ENCODE measurements at places on chromosomes 2 and 18.

- DNase-seq = no peak
Measured at GRCh38 chr2:143261986-143262385, 132.8 kb downstream of the ARHGAP15 start.

GRCh38 chr2:241230435-241230834 lies 42.0 kb downstream of the ANO7 start:
- DNase-seq = peak; percentile 77

DNA sequence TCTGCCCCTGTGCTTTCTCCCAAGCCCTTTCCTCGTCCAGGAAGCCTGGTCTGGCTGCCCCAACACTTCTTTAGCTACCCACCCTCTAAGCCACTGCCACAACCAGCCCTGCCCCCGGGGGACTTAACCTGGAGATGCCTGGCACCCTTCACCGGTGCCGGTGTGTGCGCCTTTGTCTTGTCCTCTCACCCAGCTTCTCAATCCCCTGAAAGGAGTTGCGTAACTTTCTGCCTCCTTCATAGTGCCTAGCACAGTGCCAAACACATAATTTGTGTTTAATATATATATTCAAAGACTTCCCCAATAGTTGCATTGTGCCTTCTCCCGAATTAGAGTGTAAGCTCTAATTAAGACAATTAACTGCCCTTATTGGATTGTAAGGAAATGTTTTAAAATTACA lies 70.6 kb downstream of the ALK start:
- DNase-seq = no peak

DNA sequence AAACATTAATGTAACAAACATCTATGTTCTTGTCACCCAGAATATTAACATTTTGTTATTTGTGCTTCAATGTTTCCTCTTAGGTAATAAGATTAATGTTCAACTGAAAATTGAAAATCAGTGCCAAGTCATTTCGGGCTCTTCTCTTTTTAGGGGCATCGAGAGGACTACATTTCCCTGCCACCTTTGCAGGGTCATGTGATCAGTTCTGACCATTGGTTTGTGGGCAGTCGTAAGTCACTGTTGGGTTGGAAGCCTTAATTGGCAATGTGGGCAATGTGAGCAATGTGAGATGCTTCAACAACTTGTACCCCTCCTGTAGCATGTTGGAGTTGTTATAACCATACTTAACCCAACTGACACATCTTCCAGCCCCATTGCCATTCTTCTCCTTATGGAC lies 10.1 kb upstream of the CYRIA start:
- DNase-seq = no peak

GRCh38 chr2:139142252-139142880 lies 362.2 kb upstream of the NXPH2 start:
- DNase-seq = no peak

GRCh38 chr2:101467306-101467705 lies 7.6 kb downstream of the RFX8 start:
- no peak for DNase-seq

GRCh38 chr2:35973737-35974132 lies 381.8 kb upstream of the CRIM1 start:
- no peak for DNase-seq

- DNase-seq = no peak
Measured at GRCh38 chr2:50872543-50872942, 159.4 kb downstream of the NRXN1 start.

DNA sequence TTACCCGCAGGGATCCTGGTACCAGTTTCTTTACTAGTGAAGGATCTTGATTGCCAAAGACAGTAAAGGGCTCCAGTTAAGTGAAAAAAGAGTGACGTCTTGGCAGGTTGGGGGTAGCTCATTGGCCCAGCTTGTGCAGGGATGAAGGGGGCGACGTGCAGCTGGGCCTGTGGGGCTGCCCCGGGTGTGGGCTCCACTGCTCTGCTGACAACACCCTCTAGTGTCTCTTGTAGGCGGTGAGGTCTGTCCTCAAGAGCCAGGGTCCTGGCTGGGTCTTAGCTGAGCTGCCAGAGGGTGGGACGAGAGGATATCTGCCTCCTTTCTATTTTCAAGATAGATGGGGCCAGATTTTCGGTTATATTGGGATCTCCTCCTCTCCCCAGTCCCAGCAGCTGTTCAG lies 6.1 kb downstream of the ARHGEF4 start:
- DNase-seq = peak; percentile 81

DNA sequence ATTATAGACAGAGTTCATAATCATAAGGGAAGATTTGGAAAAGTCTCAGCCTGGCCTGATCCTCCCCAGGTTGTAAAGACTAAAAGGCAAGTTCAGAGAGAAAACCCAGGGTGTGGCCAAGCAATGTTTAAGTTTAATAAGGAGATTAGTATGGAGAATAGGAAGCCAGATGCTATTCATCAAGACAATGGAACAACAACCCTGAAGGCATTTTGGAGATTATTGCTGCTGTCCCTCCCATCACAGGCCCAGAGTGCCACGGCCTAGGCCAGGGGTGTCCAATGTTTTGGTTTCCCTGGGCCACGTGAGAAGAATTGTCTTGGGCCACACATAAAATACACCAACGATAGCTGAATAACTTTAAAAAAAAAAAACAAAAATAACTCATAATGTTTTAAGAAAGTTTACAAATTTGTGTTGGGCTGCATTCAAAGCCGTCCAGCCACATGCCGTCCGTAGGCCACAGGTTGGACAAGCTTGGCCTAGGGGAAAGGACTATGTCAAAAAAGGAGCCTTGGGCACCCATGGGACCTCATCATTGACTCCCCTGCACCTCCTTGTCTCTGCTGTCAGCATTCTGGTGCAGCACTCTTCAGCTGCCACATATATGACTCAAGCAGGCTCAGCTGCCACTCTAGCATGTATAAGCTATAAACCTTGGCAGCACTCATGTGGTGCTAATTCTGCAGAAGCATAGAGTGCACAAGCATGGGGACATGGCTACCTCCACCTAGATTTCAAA lies 20.8 kb downstream of the DPP4 start:
- DNase-seq = no peak

DNA sequence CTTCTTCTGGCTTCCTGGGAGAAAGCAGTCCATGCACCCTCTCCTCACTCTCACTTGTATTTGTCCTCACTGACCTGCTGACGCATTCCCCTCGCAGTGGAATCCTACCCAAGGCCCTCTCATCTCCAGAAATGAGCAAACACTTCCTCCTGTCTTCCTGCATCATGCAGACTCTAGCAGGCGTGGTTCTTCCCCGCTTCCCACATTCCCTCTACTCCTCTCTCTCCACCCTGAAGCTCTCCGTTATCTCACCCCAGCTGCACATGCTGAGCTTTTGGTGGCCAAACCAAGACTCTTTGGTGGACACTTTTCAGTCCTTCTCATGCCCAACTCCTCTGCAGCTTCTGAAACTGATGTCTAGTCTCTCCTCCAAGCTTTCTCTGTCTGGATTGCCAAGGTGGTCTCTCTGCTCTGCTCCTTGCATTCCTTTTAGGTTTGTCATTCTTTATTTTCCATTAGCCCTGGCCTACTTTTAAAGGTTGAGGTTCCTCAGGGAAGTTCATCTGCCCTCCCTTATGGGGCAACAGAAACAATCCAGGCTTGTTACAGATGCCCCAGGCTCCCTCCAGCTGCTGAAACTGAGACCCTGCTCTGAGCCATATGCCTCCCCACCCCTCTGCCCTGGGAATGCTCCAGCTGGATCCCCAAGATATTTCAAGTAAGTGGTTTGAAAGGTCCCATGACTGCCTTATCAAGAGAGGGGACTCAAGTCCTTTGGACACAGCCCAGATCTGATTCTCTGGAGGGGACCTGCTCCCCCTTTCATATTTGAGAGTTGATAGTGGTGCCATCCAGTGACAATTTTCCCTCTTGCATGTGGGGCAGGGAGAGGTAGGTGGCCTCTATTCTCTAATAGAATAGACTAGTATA lies 835 bp upstream of the IL18RAP start:
- no peak for DNase-seq

DNA sequence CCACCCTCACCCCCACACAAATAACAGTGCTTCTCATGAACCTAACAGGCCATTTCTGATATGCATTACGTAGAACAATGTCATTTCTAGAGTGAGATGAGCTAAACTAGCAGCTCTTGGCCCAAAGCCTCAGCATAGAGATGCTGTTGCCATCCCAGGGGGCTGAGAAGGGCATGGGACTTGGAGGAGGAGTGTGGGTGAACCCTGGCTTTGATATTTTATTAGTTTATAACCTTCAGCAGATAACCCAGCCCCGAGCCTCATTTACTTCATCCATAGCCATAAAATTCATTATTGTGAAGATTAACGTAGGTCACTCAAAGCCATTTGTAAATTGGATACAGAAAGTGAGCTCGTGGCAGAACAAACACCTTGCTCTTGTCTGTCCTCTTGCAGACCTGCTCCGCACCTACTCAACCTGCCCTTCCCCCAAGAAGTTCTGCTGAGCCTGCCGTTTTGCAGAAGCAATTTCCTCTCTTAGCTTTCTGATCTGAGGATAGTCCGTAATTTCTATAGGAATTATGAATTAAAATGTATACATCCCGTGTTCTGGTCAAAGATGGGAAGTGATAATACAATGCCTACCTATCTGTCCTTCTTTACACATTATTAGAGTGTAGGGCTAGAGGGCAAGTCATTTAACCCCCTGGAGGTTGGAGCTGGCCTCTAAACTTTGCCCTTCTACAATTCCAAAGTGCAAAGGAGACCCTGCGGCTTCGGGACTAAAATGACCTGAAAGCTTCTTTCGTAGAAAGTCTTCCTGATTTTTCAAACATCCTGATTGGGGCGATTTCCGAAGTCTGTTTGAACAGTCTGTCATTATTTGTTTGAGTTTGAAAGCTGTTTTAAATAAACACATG lies 187.4 kb downstream of the BCL2 start:
- no peak for DNase-seq

GRCh38 chr2:207952564-207953345 lies 72.6 kb downstream of the PLEKHM3 start:
- DNase-seq = no peak

DNA sequence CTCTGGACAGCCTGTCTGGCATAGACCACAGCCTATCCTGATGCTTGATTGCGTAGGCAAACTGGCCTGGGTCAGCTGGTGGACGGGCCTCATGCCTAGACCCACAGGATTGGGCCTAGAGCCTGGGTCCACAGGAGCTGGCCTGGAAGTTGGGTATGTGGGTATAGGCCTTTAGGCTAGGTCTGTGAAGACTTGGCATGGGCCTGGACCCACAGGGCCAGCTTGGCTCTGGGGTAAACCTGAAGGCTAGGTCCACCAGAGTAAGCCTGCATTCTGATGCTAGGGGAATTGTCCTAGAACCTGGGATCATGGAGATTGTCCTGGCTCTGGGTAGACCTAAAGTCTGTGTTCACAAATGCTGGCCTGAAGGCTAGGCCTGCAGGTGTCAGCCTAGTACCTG lies 1293.7 kb downstream of the CNTNAP5 start:
- no peak for DNase-seq

DNA sequence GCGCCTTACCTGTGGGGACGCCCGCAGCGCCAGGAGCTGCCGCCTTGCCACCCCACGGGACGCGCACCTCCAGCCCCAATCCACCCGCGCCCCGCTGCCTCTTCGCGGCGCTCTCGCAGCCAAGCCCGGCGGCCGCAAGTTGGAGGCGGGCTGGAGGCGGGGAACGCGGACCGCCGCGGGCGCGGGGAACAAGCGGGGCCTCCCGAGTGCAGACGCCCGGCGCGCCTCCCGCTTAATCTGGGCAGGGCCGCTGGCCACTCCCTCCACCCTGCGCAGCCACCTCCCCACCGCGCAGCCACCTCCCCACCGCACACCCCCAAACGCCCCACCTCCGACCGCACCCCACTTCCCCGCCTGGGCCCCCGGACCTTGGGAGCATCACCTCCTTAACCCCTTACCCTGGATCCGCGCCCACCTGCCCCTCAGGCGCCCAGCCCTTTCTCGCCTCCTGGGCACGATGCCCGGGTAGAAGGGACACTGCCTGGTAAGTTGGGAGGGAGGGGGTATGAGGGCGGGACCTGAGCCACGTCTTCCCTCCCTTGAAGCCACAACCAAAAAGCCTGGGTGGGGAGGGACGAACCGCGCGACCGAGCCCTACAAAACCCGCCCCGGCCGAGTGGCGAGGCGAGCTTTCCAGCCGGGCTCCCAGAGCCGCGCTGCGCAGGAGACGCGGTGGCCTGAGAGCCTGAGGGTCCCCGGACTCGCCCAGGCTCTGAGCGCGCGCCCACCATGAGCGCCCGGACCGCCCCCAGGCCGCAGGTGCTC lies at the start of the genes COL4A3 and COL4A4:
TSS of gene COL4A3 (plus strand) at position 627 of the 765 bp plus-strand sequence. CDS start at position 730, 103 bp downstream.
TSS of gene COL4A4 (minus strand) at position 208 of the 765 bp plus-strand sequence. CDS start 16,722 bp downstream, outside the sequence.
- no peak for DNase-seq

GRCh38 chr2:219907011-219907365 lies 279.6 kb downstream of the SLC4A3 start:
- no peak for DNase-seq

DNA sequence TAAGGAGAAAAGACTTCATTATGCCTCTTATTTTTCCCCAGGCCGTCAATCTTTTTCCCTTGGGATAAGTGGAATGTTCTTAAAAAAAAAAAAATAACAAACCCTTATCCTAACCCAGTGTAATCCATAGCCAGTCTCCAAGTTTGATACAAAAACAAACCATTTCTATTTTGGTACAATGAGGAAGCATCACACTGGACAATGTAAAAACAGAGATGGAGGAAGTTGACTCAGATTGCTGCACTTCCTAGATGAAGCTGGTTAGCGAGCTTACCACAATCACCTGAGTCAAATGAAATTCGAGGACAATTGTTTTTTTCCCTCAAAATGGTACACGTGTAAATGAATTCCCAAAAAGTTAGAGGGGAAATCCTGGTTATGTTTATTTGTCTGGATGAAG lies 259.7 kb downstream of the TCF4 start:
- no peak for DNase-seq

GRCh38 chr2:45220227-45220626 lies 211.0 kb upstream of the SIX2 start:
- DNase-seq = no peak

- DNase-seq = no peak
Measured at GRCh38 chr2:149143734-149144133, 105.2 kb downstream of the LYPD6B start.

DNA sequence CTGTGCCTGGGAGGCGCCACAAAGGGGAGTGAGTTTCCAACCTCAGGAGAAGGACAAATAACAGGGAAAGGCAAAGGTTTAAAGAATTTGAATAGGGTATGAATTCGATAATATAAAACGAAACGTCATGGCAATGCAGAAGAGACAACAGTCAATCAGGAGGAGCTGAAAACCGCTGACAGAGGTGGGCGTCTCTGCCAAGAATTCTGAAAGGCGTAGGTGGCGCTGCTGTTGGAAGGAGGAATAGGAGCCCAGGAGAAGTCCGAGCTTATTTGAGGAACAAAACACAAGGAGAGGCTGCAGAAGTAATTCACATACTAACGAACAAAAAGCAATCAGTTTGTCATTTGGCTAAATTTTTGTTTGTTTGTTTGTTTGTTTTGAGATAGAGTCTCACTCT lies 485.8 kb upstream of the POU3F3 start:
- no peak for DNase-seq
